ENCODE measurements at places on chromosomes 12 and 14.

GRCh38 chr12:76083246-76083903, 1.1 kb downstream of the NAP1L1 start:
- DNase-seq, result no peak

DNA sequence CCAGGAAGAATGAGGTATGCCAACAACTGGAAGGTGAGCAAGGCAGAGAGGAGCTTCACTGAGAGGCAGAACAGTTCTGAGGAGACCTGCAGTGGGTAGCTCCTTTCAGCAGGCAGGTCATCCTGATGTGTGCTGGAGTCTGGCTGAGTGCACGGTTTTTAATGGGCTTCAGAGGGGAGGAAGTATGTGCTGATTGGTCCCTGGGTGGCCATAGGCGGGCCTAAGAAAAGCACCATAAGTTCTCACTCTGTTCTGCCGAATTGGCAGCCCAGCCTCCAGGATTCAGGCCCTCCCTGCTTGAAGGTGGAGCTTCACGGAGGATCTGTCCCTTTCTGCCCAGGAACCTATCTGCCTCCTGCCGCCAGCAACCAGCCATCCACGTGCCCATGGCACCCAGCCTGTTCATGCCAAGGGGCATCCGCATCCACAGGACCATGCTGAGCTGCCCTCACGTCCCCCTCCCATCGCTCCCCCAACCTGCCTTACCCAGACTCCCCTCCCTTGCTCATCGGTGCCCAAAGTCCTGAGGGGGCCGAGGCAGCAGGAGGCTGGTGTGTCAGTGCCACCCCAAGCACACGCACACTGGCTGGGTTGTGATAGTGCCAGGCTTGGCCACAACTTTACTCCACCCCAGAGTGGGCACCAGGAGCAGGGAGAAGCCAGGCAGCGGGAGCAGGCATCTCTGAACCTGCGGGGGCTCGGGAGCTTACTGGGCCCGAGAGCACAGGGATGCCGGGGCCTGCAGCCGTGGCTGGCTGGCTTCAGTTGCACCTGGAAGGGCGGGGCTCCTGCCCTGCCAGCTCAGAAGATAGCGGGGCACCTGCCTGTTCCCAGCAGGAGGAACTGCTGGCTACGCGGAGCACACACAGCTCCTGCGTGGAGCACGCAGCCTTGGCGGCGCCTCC, 608.4 kb upstream of the FOXG1 start:
- DNase-seq, result no peak

DNA sequence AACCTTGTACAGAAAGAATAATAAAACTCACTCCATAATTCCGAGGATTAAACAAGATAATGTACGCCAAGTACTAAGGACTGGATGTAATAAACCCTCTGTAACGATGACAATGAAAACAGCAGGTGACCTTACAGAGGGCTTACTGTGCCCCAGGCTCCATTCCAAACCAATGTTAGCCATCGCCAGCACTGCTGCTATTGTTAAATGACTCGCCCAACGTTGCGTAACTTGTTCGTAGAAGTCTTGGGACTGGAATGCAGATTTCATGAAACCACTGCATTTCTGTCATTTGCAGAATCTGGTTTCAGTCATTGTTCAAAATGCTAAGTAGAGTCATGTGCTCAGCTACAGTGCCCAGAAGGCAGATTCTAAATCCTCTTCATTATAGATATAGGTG, 728 bp upstream of the STON2 start:
- DNase-seq, result peak; percentile 91

DNA sequence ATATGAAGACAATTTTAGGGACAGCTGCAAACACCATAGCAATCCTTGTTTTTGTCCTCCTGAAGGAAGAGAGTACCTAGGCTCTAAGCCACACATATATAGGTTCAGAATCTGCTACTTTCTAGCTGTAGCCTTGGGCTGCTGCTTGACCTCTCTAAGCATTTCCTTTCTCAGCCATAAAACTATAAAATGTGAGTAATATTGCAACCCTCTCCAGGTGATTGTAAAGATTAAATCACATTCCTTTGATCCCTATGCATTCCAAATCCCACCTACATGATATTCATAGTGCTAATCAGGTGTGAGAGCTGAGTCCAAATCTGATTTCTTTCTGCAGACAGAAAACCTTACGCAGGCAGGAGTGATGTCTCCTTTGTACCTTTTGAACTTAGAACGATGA, 913.5 kb downstream of the VRK1 start:
- DNase-seq, result no peak

GRCh38 chr12:53045696-53046045, 4.2 kb upstream of the TNS2 start:
- no peak for DNase-seq

DNA sequence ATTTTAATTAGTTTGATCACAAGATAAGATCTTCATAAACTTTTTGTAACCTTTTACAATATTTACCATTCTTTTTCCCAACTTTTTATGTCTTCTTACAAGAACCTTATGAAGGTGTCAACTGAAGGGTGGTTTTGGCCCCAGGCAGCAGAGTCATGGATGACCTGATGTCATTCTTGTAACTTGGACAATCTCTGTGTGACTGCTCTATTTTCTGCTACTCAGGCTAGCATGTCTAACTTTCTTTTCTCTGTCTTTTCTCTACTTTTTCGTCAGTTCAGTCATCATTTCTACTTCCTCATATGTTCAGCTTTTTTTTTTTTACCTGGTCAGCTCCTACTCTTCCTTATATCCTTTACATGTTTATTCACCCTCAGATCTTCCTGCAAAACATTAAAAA, 150.7 kb upstream of the PTPRQ start:
- no peak for DNase-seq

- no peak for DNase-seq
Measured at GRCh38 chr14:92768795-92769194, 20.4 kb upstream of the LGMN start.

GRCh38 chr12:125340791-125341190, 275.6 kb downstream of the AACS start:
- DNase-seq, result peak; percentile 64

GRCh38 chr12:124130691-124131591, 157.9 kb downstream of the ZNF664 start:
- DNase-seq, result no peak

GRCh38 chr12:38847247-38847646, 58.1 kb downstream of the CPNE8 start:
- no peak for DNase-seq

DNA sequence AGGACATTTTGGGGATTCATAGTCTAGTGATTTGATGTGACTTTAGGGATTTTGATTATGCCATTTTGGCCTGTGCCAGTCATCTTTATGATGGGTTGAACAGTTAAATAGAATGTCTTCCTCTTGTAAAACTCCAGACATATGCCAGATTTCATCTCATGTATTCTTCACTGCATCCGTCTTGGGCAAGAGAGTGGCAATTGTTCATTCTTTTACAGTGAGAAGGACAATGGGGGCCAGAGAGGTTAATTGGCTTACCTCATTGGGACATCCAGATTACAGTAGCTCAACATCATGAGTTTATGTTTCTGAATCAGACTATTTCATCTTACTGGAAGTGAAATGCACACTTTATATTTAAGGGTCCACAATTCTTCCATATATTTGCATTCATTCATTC, 108.2 kb upstream of the SLC38A2 start:
- DNase-seq, result no peak

- no peak for DNase-seq
Measured at GRCh38 chr12:49823350-49823749, 4.9 kb downstream of the NCKAP5L start.

GRCh38 chr12:25781232-25781631, 177.2 kb upstream of the RASSF8 start:
- no peak for DNase-seq

- DNase-seq, result no peak
Measured at GRCh38 chr12:75716291-75717025, 205.0 kb upstream of the KRR1 start.

DNA sequence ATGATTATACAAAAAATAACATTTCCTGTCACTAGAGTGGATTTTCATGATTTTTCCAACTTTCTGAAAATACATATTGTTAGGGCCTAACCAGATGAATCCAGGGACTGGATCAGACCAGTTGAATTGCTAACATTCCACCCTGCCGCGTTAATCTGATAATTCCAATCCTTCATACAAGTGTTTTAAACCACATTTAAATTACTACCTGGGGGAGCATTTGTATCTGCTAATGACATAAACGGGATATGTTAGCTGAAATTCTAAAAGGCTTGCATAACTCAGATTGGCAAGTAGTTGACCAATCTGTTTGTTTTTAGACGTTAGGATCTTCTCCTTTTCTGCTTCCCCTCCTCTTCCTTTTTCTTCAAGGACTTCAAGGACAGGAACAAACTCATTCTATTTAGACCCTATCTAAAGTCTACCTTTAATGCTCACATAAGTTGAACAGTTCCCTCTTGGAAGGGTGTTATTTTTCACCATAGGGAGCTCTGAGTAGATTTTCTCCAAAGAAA, 239.0 kb downstream of the ADAMTS20 start:
- no peak for DNase-seq

- no peak for DNase-seq
Measured at GRCh38 chr12:80317307-80317706, 126.7 kb upstream of the PTPRQ start.

GRCh38 chr14:57961786-57962060, 95.8 kb upstream of the SLC35F4 start:
- DNase-seq, result no peak

GRCh38 chr14:95896498-95897135, 20.0 kb downstream of the TUNAR start:
- DNase-seq, result no peak

DNA sequence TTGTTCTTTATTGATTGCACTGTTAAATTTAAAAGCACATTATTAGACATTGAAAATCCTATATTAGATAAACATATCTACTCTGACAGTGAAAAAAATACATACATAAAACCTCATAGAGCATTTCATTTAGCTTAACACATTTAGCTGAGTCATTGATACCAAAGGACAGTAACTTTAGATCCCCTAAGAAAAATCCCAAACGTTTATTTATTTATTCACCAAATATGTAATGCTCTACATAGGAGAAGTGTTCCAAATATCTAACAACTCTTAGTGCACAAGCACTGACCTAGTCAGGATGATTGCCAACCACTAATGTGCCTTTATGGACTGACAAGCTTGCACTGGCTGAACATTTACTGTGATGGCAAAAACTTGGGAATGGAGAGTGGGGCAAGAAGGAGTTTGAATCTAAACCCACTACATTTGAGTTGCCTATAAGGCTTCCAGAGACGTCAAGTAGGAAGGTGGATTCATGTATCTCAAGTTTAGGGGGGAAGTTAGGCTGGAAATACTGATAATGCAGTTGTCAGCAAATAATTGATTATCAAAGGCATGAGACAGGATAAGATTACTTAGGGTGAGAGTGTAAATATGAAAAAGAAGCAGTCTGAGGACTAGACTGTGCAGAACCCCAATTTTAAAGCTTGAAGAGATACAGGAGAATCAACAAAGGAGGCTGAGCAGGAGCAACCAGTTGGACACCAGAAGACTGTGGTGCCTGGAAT, 156.4 kb downstream of the PLCZ1 start:
- DNase-seq, result peak; percentile 5

DNA sequence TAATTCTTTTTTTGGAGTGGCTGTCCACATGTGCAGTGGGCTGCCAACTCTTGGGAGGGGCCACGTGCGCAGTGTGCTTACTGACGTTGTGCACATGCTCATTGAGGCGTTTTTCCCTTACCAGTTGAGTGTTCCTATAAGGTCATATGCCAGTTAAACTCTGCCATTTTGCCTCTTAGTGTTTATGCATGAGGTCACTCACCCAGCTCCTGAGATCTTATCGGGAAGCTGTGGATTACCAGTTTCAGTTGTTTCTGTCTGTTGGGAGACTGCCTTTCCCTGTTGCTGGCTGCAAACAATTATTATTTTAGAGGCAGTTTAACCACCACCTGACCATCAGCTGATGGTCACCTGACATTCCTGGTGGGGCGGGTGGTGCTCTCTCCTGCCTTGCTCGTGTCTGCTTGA, 16.1 kb upstream of the KIF21A start:
- no peak for DNase-seq

DNA sequence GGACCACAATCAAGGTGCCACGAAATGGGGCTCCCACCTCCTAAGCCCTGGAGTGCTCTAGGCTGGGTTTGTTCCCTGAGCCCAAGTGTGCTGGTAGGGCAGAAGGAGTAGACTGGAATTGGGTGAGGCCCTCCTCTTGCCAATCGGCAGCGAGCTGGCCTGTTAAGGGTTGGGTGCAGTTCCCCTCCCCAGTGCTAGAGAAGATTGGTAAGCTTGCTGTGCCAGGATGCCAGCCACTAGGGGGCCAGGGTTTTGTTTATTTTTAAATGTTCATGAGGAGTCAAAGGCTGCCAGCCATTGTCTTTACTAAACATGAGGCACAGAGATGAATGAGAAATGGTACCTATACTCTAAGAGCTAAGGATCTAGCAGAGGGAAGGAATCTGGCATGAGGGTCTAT, 79.7 kb downstream of the SPTB start:
- peak; percentile 49 for DNase-seq
